ENCODE measurements at places on chromosomes 13 and 19.

GRCh38 chr19:14661372-14661924 lies 13.2 kb downstream of the ADGRE3 start:
- no peak for DNase-seq

DNA sequence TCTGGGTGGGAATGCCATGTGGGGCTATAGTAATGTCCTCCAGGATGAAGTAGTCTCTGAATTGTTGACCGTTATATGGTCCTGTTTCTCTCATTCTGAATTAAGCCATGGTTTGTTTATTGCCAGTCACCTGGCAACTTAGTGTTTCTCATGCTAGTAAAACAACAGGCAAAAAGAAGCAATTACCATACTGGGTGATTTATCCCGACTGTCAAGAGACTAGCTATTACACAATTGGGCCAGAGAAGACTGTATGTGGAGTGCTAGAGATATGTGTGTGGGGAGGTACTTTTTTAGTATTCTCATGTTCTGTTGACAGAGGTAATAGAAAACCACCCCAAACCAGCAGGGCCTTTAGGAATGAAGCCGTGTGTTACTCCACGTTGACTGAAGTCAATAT lies 258.2 kb downstream of the TDRD3 start:
- no peak for DNase-seq

GRCh38 chr19:40981591-40981990 lies 9.5 kb upstream of the CYP2B6 start:
- no peak for DNase-seq

- no peak for DNase-seq
Observed at GRCh38 chr13:111092685-111093084, 22.4 kb upstream of the ARHGEF7 start.

DNA sequence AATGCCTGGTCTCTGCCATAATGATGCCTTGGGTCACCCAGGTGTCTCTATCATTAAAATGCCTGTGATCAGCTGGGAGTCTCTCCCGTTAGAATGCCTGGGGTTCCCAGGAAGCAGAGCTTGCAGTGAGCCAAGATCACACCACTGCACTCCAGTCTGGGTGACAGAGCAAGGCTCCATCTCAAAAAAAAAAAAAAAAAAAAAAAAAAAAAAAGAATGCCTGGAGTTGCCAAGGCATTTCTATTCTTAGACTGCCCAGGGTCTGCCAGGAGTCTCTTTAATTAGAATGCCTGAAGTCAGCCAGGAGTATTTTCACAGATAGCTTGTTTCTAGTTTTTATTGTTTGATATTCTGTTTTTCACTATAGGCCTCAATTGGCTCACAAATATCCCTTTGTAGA lies 1552.5 kb downstream of the UQCRFS1 start:
- DNase-seq: no peak

Data from amniotic epithelial cell (primary cell).